ENCODE measurements at places on chromosomes 13 and 19.
A peak's percentile ranks its signal among the peaks of the same experiment; 100 is the strongest.

DNA sequence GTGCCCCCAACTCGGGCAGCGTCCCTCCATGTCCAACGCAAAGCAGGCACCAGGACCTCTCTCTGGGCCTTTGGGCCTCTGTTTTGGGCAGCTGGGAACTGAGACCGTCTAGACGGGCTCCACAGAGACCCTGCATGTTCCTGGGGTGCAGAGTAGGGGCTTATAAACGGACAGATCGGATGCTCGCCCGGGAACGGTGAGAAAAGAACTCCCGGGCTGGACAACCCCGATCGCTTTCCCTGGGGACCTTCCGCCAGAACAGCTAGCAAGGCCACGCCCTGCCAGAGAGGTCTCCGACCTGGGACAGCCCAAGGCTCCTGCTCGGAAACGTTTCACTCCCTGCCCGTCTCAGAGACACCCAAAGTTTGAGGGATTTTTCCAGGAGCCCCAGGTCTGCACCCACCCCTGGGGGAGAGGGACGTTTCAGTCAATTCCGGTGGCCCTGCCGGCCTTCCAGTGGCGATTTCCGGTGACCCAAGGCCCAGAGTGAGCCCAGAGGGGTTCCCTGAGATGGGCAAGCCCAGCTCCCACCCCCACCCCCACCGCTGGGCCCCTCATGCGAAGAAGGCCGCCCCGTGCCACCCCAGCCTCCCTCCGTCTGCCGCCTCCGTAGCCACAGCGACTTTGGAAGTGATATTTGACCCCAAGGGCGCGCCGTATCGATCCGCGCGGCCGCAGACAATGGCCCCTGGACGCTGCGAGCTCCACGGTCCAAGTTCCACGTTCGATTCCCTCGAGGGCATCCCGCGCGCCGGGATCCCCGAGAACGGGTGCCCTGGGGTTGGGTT is 1.7 kb downstream of the NR2F6 start:
- no peak for DNase-seq

DNA sequence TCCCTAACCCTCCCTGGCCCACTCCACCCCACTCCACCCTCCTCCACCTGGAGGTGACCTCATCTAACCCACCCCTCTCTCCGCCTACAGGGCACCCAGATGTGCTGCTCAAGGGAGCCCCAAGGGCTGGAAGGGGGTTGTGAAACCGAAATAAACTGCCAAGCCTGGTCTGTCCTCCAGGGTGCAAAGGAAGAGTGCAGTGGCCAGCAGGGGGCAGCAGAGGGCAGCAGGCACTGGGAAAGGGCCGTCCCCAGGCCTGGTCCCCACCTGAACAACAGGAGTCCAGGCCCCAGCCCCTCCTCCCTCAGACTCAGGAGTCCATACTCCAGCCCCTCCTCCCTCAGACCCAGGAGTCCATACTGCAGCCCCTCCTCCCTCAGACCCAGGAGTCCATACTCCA is 8.4 kb upstream of the BCAM start:
- peak; percentile 75 for DNase-seq

- DNase-seq, result no peak
Observed at GRCh38 chr13:111385183-111385857, 64.9 kb downstream of the TEX29 start.

GRCh38 chr13:39737047-39737446 is 81.6 kb downstream of the COG6 start:
- DNase-seq, result no peak

GRCh38 chr19:42335374-42335936 is 10.0 kb downstream of the MEGF8 start:
- no peak for DNase-seq

GRCh38 chr13:42895776-42896175 is 96.3 kb downstream of the EPSTI1 start:
- DNase-seq, result no peak

- DNase-seq, result peak; percentile 55
Observed at GRCh38 chr13:46160471-46161066, 21.4 kb downstream of the LCP1 start.

GRCh38 chr19:51440846-51441409 is 17.3 kb downstream of the SIGLEC8 start:
- DNase-seq, result no peak

GRCh38 chr13:46114613-46115012 is 9.8 kb upstream of the CPB2 start:
- DNase-seq, result no peak

GRCh38 chr19:11821474-11822109 is 7.5 kb downstream of the ZNF440 start:
- DNase-seq, result peak; percentile 38

GRCh38 chr13:76198568-76199163 is 562.5 kb downstream of the LMO7 start:
- DNase-seq, result no peak

DNA sequence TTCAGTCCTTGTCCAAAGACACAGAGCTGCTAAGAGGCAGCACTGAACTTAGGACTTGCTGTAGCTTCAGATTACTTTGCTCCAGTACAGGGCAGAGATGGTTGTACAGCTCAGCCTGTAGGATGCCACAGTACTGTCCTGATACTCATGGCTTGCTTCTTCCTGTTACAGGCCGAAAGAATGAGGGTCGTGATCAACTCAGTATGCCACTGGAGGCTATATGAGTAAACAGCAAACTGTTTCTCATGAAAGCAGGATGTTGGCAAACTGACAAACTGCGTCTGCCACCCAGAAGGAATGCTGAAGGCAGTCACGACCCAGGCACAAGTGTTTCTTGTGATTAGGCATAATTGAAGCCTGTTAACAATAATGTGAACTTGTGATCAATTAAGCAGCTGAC is 2.8 kb downstream of the ZNF749 start:
- no peak for DNase-seq

GRCh38 chr19:32105527-32106310 is 239.7 kb upstream of the ZNF507 start:
- DNase-seq, result no peak

GRCh38 chr19:29084266-29084665 is 128.7 kb downstream of the UQCRFS1 start:
- DNase-seq, result peak; percentile 2

- DNase-seq, result no peak
Observed at GRCh38 chr13:99987154-99988019, 5.8 kb downstream of the ZIC2 start.

- DNase-seq, result peak; percentile 81
Observed at GRCh38 chr13:33236021-33236420, 49.5 kb downstream of the STARD13 start.

GRCh38 chr19:16290692-16291091 is 33.9 kb upstream of the KLF2 start:
- DNase-seq, result no peak

GRCh38 chr19:11704626-11705025 is 34.1 kb downstream of the ZNF823 start:
- no peak for DNase-seq

DNA sequence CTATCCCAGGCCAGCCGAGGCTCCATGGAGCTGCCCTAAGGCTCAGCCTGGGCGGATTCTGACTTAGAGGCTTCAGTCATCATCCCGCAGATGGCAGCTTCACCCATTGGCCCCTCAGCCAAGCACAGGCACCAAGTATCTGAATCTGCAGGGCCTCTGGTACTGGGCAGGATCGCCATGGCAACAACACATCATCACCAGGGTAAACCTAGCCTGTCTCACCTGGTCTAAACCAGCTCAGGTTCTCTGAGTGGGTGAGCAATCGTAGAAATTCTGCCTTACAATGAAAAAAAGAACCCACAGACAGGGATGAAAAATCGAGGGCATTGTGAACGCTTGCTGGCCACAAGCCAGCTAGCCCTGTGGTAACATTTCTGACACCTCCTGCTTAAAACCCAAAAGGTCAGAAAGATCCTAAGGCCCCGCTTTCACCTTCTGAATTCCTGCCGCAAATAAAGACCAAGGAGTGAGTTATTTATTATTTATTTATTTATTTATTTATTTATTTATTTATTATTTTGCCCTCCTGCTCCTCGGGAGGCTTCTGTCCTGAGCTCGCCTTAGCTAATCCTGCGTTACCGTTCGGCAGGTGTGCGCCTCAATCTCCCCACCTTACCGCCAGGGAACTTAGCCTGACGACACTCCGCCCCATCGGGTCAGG is 12.0 kb upstream of the CEACAM21 start:
- no peak for DNase-seq

GRCh38 chr13:32248801-32249200 is 66.4 kb downstream of the ZAR1L start:
- no peak for DNase-seq

DNA sequence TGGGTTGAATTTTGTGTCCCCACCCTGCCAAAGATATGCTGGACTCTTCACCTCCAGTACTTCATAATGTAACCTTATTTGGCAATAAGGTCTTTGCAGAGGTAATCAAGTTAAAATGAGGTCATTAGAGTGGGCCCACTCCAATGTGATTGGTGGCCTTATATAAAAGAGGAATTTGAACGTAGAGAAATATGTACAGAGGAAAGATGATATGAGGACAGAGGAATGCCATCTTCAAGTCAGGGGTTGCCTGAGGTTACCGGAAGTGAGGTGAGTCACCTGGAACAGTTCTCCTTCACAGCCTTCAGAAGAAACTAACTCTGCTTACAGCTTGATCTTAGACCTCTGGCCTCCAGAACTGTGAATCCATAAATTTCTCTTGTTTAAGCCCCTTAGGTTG is 69.9 kb downstream of the GPC5 start:
- DNase-seq, result peak; percentile 5

GRCh38 chr19:37977992-37978391 is 71.0 kb downstream of the SIPA1L3 start:
- peak; percentile 60 for DNase-seq

DNA sequence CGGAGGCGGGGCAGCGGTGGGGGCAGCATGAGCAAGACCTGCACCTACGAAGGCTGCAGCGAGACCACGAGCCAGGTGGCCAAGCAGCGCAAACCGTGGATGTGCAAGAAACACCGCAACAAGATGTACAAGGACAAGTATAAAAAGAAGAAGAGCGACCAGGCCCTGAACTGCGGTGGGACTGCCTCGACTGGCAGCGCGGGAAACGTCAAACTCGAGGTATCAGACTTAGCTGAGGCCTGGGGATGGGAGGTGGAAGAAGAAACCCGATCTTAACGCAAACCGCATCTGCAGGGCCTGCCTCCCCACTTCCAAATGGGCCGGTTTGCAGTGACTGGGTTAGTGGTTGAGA is 693 bp downstream of the RFXAP start:
- DNase-seq, result peak; percentile 49

GRCh38 chr19:29529646-29530539 is 4.1 kb downstream of the VSTM2B start:
- no peak for DNase-seq

DNA sequence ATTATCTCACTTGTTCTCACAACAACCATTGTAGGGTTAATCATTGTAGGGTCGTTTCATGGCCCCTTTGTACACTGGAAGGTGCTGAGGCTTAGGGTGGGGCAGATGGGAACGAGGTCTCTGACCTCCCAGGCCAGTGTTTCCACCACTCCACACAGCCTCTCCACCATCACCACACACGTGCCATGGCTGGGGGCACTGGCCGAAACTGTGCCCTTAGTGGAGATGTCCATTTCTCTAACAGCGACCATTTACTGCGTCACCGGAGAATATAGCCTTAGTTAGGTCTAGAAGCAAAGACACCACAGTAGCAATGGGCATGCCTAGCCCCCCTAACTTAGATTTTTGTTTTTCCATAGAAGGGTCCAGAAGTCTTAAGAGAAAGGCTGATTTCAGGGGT is 36.5 kb downstream of the COL4A1 start:
- DNase-seq, result no peak

DNA sequence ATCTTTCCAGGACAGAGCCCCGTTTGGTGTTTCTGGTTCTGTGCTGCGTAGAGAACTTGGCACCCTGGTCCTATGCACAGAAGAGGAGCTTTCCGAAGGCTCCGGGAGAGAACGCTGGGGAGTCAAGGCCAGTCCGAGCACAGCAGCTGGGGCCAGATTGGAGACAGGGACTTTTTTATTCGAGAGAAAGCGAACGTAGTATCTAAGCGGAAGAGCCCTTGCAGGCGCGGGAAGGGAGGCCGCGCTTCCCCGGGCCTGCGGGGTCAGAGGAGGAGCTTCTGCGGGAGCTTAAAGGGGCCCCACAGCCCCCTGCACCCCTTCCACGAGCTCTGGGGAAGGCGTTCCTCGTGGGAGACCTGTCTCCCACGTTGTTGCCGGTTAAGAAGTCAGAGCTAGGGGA is 48.6 kb upstream of the ARHGEF7 start:
- DNase-seq, result no peak

- no peak for DNase-seq
Observed at GRCh38 chr13:107395927-107396662, 819.2 kb downstream of the LIG4 start.

- no peak for DNase-seq
Observed at GRCh38 chr19:51094696-51095279, 12.1 kb upstream of the KLK14 start.

DNA sequence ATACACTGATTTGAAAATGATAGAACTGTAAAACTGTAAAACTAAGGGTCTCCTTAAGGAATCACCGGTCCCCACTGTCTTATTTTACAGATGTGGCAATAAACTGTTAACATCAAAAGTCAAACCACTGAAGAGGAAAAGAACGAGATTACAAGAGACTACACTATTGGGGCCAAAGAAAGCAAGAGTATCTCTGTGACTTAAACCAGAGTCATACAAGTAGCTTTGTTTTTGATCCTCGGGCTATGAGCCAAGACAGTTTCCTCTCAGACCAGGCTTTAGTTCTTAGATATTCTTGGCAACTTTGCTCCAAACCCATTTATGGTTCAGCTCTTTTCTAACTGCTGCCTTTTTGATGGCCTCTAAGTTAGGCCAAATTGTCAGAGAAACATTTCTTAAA is 113.8 kb downstream of the TBC1D4 start:
- DNase-seq, result peak; percentile 82

DNA sequence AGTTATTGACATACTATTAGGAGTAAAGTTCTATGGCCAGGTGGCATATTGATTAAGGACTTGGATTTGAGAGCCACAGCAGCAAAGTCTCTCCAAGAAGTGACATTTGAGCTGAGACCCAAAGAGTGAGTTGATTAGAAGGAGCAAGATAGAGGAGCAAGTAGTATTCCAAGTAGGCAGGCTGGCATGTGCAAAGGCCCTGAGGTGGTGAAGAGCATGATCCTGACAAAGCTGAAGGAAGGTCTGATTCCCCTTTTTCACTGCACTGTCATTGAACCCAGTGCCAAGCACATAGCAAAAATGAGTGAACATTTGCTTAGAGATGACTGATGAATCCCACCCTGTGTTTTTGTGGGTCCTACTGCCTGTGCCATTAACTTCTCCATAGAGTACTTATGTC is 4.7 kb downstream of the ZNF543 start:
- no peak for DNase-seq

GRCh38 chr19:19642506-19643157 is 825 bp downstream of the GMIP start:
- DNase-seq, result peak; percentile 26

- no peak for DNase-seq
Observed at GRCh38 chr13:111171112-111171511, 56.0 kb downstream of the ARHGEF7 start.
